NCI-H460 (cell line): ENCODE measurements at places on chromosomes 16 and 17.

DNA sequence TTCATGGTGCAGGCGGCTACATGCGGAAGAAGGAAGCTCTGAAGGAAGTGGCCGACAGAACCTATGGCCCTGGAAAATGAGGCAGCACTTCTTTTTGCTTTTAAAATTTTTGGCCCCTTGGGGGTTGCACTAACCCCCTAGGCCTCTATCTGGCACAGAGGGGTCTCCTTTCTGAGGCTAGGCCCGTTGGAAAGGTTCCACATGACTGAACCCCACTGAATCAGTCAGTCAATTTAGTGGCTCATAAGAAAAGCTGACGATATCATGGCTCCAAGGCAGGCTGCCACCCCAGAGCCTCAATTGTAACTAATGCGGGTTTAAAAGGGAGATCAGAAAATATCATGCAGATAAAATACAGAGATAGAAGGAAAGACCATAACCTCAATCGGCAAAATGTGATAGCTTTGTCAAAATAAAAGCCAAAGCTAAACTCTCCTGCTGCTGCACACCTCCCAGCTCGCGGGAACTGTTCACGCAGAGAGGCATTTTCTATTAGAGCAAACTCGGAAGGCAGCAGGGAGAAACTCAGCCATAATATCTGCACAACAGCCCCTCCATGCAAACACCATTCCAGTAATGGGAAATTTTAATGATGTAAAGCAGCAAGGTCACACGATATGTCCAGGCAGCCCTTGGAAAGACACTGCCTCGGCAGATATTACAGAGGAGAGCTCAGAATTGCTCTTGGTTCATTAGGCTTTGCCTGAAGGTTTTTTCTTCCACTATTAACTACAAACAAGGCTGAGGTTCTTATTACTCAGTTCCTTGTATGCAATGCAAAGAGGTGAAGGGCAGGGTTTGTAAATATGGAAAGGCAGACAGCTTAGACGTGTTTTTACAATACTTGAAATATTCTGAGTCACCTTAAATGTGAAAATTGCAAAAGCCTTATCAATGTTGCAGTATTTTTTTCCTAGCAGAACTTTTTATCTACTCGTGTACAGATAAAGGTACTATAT lies 200.4 kb upstream of the PMFBP1 start:
- no peak for DNase-seq

- DNase-seq, result no peak
Observed at GRCh38 chr17:57379237-57379894, 123.0 kb downstream of the MSI2 start.

DNA sequence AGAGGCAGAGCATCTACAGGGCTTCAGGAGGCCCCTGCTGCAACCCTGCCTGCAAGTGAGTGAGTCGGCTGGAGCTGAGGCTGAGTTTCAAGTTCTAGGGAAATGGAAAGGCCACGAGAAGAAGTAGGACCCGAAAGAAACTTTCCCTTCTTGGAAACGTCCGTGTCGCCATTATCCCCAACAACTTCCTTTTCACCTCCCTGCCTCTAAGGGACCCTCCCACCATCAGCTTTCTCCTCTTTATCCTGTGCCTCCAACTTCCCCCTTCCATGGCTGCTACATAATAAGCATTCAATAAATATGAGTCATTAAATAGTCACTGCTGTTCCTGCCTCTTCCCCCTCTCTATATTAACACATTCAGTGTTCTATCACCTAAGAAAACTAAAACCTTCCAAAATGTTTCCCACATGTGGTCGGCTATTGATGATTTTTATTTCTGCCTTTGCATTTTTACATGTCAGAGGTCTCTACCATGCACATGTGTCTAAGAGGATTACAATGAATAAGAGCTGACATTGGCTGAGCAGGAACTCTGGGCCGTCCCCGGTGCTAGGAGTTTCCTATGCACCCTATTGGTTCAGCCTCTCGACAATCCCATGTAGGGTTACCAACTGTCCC lies 115.9 kb upstream of the TNRC6C start:
- no peak for DNase-seq

GRCh38 chr16:30088832-30089624 lies 2.7 kb downstream of the TBX6 start:
- no peak for DNase-seq

- no peak for DNase-seq
Observed at GRCh38 chr17:66932311-66932710, 32.2 kb upstream of the CACNG4 start.

GRCh38 chr17:27408891-27409290 lies 47.4 kb upstream of the KSR1 start:
- no peak for DNase-seq

DNA sequence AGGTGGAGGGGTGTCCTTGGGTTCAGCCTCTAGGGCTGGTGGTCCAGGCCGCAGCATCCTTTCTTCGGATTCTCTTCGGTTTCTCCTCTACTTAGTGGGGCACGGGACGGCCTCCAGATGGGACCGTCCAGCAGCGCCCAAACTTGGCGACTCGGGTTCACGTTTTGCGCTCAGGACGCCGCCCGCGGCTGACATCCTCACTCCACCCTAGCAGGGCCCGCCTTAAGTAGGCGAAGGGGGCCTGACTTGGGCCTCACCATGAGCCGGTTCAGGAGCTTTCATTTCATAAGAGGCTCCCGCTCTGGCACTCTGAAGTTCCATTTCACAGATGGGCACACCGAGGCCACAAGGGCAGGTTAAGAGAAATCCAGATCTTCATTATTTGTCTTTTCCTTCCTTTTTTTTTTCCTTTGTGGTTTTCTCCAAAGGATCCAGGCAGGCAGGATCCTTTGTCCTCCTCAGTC lies 141.2 kb downstream of the SEC14L1 start:
- no peak for DNase-seq
